ENCODE measurements at places on chromosomes 5 and 9. TPM values are rescaled to one million over a fixed set of nuclear protein-coding genes. Genes with fewer than 3 reads are reported as not detected.

GABRA1 gene
- total RNA-seq: not detected

SHISAL2B gene
- not detected for total RNA-seq

NIPAL4 gene
- 0.05 TPM for total RNA-seq

TBCA gene
- total RNA-seq: 168 TPM

POLR3G gene
- 2.8 TPM for total RNA-seq

LCN10 gene
- total RNA-seq: not detected

HRH2 gene
- 13.7 TPM for total RNA-seq

SYK gene
- not detected for total RNA-seq

NUTM2G gene
- not detected for total RNA-seq

GCNT4 gene
- total RNA-seq: 1.5 TPM

GARNL3 gene
- total RNA-seq: 0.95 TPM

GARIN3 gene
- total RNA-seq: 0.13 TPM

SPAAR gene
- not detected for total RNA-seq

EPB41L4B gene
- total RNA-seq: 0.08 TPM
